Stimulated activated CD4-positive, alpha-beta T cell treated with anti-CD3 and anti-CD28 coated beads, Interleukin-12 subunit alpha, Interleukin-12 subunit beta, amount 100 ng/mL, for 4 hours (primary cell): ENCODE measurements at places on chromosomes 12 and 14.

DNA sequence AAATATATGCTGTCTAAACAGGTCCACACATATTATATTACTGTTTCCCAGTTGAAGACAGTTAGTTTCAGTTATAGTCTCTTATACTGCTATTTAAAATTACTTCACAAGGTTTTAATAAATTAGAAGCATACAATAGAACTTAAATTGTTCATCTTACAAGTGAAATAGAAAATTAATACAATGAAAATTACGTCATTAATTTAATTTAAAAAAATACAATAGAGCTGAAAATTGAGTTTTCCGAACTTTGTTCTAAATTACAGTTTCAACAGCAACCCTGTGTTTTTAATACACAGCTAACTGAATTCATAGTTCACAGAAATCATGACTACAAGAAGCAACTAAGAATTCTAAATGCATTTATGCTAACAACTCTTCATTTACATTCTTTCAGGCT is 525.7 kb upstream of the FOXG1 start:
- DNase-seq, result no peak

DNA sequence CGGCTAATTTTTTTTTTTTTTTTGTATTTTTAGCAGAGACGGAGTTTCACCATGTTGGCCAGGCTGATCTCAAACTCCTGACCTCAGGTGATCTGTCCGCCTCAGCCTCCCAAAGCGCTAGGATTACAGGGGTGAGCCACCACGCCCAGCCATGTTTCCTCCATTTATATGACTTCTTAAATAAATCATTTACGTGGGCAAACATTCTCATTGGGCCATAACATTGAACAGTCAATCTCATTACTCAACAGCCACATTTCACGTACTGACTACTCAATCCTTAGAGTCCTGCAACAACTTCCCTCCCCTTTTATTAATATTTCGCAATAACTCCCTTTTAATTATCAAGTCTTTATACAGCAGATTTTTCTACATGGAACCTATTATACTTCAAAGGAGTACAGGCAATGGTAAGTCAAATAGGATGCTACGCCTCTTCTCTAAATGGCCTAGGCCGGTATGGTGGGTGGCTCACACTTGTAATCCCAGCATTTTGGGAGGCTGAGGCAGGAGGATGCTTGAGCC is 7.4 kb upstream of the CSRNP2 start:
- no peak for DNase-seq

DNA sequence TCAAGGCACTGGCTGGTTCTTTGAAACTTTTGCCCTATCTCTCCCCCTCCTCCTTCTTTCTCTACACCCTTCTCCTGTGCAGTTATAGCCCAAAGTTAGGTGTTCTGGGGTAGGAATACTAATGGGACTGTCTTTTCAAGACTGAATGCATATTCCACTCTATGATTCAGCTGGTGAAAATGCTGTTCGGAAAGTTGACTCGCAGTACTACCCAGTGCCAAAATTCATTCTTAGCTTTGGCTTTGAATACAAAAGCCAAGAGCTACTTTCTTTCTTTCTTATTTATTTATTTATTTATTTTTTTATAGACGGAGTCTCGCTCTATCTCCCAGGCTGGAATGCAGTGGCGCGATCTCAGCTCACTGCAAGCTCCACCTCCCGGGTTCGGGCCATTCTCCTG is 249.2 kb downstream of the ETNK1 start:
- no peak for DNase-seq

- DNase-seq, result no peak
These were observed 15.1 kb downstream of the CD9 start for GRCh38 chr12:6215120-6215807.

GRCh38 chr12:9084417-9084816 is 31.3 kb downstream of the A2M start:
- no peak for DNase-seq

- no peak for DNase-seq
These were observed 249.2 kb downstream of the PAWR start for GRCh38 chr12:79441534-79441933.

- DNase-seq, result no peak
These were observed 118.6 kb downstream of the LMNTD1 start for GRCh38 chr12:25434515-25434914.

DNA sequence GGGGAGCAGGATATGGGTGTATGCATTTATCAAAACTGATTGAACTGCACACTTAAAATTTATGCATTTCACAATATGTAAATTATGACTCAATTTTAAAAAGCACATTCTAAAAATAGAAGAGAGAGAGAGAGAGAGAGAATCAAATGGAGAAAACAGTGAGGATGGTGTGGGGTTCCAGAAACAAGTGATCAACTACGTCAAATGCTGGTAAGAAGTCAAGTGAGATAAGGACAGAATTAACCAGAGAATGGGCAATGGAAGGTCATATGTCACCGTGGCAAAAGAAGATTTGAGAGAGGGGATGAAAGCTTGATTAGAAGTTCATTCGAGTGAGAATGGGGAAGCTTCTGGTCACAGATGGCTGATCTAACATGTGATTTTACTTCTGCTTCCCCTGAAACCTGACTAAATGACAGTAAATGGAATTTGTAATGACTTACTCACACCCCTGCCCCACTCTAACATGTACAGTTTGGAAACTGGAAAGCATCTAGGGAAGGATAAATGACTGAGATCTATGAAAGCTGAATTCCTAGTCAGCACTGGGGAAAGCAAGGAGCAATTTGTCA is 276.5 kb upstream of the AMIGO2 start:
- no peak for DNase-seq
